ENCODE measurements at places on chromosomes 7 and 10.

- no peak for DNase-seq
Measured at GRCh38 chr7:50359258-50359994, 54.9 kb downstream of the IKZF1 start.

DNA sequence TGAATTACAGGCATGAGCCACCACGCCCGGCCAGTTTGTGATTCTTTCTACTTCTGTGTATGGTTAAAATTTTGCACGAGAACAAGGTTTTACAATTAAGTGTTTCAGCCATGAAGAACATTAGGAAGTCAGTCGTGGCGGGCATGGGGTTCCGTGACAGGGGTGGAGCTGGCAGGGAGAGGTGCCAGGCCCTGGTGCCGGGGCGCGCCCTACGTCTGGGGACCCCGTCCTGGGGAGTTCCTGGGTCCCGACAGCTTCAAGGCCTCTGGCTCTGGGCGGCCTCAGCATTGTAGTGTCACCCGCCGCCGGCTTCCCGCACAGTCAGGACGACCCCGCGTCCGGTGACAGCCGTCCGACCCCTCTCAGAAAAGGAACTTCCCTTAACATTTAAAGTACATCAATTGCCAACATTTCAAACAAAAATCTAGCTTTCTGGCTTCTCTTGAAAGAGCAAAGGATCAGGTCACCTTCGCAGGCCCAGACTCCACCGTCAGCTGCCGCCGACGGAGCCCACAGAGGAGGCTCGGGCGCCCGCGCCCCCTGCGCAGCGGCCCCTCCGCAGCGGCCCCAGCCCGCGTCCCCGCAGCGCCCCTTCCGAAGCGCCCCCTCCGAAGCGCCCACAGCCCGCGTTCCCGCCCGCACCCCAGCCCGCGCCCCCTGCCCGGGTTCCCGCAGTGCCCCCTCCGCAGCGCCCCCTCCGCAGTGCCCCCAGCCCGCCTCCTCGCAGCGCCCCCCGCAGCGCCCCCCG, 23.2 kb upstream of the MKI67 start:
- DNase-seq: peak; percentile 26

- DNase-seq: no peak
Measured at GRCh38 chr7:73721377-73721817, 1.9 kb upstream of the STX1A start.

DNA sequence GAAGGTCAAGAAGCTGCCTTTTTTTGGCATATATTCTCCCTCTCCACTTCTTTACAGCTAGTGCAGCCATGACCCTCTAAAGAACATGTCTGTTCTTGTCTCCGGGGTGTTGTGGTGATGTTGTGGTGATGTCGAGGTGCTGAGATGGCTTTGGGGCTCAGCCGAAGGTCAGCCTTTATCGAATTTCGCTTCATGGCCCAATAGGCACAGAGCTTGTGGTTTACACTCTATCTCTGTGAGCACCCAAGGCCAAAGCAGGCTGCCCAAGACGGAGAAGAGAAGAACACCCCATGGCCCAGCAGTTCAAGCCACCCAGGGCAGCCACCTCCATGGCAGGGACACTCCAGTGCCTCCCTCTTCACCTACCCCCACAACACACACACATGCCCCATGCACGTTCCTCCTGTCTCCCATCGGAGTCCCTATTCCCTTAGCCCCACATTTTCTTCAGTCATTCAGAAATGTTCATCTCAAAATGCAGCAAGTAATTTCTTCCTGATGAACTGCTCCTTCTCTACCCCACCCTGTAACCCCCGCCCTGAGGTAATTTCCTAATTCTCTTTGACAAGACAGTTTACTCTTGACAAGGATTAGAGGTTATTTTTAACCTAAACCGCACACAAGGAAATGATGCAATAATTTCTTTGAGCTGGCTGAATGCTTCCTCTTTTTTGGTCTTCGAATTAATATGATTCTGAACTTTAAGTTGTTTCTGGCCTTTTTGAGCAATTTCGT, 18.6 kb upstream of the ADRB1 start:
- no peak for DNase-seq

DNA sequence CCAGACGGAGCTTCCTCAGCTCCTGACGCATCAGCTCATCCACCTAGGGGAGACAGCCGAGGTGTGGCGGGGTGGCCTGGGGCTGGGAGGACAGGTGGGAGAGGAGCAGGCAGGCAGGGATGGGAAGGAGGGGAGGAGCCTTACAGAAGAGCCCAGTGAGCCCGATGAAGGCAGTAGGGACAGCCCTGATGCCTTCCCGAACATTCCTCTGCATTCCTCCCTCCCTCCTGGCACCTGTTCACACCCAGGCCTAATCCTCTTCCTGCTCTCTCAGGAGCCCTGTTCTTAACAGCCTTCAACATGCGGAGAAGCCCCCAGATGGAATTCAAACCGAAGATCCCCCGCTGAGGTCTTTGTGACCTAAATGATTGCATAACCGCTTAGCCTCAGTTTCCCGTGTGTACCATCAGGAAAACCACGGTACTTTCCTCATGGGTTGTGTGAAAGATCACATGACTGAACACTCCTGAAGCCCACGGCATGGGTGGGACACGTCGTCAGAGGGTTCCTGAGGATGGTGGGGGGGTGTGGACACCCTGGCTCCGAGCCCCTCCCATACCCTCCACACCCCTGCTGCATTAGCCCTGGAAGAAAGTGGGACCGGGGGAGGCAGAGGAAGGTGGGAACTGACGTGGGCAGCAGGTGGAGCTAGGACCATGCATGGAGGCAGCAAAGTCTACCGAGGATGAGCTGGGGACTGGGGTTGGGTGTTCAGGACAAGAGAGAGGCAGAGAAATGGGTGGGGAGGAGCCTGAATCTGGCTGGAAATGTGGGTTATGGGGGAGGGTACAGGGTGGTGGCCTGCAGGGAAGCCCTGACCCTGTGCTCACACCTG, 8.8 kb upstream of the ASB10 start:
- no peak for DNase-seq

DNA sequence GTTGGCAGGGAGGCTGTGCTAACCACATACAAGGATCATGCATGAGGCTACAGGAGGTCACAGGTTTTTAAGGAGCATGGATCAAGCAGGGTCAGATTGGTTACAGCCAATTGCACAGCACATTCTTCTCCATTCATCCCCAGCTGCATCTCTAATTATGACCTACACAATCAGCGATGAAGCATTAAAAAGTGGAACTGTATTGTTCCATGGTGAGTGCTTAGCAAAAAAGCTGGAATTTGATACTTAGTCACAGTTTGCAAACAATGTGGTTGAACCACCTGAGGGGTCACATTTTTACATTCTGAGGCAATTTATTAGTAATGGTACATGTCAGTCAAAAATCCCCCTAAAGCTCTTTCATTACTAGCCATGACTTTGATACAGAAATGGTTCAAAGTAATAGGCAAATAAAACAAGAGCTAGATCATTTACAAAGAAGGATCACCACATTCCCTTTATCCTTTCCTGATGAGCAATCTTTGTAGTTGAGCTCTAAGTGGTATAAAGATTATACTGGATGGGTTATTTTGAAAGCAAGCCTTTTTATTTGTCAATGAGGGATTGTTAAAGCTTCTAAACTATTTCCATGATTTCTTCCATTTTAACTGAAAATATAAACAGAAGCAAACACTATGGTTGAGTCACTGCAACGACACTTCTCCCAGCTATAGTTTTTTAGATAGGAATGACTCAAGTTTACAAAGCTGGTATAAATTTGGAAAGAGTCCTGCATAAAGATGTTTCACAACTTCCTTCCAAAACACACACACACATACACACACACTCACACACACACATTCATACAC, 217.8 kb upstream of the SEMA3A start:
- DNase-seq: no peak

- no peak for DNase-seq
Measured at GRCh38 chr10:34768261-34768971, 46.7 kb downstream of the PARD3 start.
